Fibroblast of lung (primary cell): ENCODE measurements at places on chromosomes 3 and 15. TPM values are rescaled to one million over a fixed set of nuclear protein-coding genes. Genes with fewer than 3 reads are reported as not detected.

DNA sequence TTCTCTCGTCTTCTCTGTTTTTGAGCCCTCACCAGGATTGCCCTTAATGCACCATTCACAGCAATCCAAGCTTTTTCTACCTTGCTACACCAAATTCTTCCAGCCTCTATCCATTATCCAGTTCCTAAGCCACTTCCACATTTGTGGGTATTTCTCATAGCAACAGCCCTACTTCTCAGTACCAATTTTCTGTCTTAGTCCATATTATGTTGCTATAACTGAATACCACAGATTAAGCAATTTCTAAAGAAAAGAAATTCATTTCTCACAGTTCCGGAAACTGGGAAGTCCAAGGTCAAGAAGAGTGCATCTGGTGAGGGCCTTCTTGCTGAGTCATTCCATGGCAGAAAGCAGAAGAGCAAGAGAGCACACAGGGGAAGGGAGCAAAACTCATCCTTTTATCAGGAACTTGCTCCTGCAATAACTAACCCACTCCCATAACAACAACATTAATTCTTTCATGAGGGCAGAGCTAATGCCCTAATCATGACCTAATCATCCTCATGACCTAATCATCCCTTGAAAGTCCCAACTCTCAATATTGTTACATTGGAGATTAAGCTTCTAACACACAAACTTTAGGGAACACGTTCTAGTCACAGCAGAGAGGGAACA lies 9.7 kb upstream of the EIF1B start:
- H3K4me3 ChIP-seq: no peak overlapping the region
- DNase-seq: peak; percentile 76
- peaks cover 6% of the 10 kb centered on the region for H3K4me1 ChIP-seq
- no peaks in the 10 kb centered on the region for H3K36me3 ChIP-seq
- H3K27ac ChIP-seq: peak overlapping the region; percentile 63

DNA sequence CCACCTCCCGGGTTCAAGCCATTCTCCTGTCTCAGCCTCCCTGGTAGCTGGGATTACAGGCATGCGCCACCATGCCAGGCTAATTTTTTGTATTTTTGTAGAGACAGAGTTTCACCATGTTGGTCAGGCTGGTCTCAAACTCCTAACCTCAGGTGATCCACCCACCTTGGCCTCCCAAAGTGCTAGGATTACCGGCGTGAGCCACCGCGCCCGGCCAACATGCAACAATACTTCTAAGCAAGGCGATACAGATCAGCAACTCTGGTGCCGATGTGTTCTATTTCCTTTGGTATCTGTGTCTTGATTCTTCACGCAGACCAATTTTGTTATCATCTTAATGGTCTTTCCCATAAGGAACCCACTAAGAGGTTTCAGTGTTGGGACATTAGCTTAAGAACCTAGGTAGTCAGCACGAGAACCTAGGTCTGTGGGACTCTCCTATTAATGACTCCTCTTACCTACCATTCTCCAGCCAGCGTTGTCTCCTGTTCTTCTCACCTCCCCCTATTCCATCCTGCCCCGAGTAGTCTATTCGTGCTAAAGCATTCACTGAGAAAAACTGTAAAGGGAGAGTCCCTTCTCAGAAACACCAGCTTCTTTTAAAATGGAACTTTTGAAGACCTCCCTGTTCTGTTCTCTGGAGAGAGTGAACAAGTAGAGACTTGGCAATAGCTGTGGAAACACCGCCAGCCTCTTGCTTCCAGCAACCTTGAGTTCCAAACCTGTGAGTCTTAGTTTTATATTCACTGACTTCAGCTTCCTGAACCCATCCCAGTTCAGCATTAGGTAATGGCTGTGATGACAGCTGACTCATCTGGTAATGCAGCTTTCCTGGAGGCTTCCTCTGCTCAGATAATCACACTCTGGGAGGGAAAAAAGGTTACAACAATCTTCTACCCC lies 61.2 kb downstream of the TSC22D2 start:
- no peaks in the 10 kb centered on the region for H3K36me3 ChIP-seq

DNA sequence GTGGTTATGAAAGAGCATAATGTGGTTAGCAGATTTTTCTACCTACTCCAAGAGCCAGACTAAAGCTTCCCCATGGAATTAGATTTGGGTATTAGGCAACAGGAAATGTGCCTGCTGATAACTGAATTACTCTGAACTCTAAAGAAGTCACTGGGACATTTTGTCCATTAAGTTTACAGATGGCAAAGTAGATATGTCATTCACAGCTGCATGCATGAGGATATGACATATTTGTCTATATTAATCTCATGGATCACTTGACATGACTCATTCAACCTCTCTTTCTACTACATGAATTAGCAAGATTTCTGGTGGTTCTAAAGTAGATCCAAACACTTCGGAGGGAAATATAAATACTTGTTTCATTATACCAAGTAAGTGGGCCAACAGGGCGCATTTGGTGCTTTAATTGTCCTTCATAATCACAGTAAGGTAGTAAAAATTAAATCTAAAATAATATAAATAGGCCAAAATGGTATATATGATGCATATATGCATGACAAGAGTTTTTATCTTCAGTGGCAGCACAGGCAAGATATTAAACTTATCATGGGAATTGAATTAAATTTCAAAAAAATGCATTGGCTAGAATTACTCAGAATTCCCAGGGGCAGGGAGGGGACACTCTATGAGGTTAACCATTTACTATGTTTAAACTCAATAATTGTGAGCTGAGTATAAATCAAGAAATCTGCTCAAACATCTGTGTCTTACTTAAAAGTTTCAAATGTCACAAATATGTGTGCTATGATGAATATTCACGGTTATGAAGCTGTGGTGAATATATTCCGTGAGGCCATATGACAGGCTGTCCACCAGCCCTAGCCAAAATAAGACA lies 365.3 kb upstream of the KCNMB2 start:
- peak; percentile 95 for DNase-seq
- no peak overlapping the region for H3K27ac ChIP-seq
- H3K27me3 ChIP-seq: no peaks in the 10 kb centered on the region
- peaks cover 2% of the 10 kb centered on the region for H3K4me1 ChIP-seq
- H3K36me3 ChIP-seq: no peaks in the 10 kb centered on the region
- H3K4me3 ChIP-seq: no peak overlapping the region

DNA sequence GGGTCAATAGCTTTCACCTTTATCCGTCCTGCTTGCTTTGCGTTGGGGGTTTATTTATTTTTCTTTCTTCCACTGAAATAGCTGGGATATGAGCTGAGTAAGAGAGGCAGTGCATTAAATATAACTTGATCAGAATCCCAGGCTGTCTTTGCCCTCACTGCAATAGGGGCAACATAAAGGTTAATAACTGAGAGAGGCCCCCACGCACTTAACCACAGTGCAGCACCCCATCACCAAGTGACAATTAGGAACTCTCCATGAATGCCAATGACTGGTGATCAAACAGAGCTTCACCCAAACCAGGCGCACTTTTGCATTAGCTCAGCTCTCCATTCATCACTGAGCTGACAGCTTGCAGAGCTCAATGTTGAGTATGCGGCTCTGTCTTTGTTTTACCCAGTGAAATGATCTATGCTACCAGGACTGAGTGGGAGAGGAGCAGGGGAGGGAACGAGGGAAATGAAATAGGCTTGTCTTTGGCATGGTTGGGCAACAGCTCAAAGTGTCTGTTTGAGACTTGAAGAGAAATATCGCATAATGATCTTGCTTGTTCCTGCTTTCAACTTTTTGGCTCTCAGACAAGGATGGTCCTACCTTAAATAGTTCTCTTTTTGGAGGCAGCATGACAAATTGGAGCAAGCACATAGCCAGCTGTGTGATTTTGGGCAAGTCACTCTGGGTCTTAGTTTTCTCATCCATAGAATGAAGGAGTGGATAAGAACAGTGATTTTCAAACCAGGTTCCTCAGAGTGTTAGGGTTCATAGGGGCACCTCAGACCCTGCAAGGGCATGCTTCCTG lies 14.5 kb upstream of the GLCE start:
- H3K27ac ChIP-seq: no peak overlapping the region
- peaks cover 2% of the 10 kb centered on the region for H3K4me1 ChIP-seq
- peak; percentile 47 for DNase-seq
- H3K27me3 ChIP-seq: peaks cover 18% of the 10 kb centered on the region
- H3K36me3 ChIP-seq: no peaks in the 10 kb centered on the region
- no peak overlapping the region for H3K4me3 ChIP-seq

DNA sequence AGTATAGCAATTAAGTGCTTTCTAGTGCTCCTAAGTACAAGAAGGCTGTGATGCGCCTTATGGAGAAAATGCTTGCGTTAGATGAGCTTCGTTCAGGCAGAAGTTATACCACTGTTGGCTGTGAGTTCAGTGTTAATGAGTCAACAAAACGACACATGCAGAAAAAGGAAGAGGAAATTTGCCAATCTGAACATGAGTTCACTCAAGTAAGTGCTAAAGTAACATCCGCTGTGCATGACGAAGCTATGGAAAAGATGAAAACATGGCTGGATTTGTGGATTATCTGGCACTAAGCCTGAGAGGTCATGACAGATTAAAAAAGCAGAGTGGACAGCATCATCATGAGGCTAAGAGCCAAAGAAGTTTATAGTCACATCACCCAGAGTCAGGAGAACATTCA lies 36.9 kb downstream of the SH3BP5 start:
- DNase-seq: peak; percentile 96
- no peaks in the 10 kb centered on the region for H3K27me3 ChIP-seq
- no peaks in the 10 kb centered on the region for H3K4me1 ChIP-seq
- no peak overlapping the region for H3K4me3 ChIP-seq
- H3K36me3 ChIP-seq: no peaks in the 10 kb centered on the region

- no peak overlapping the region for H3K27ac ChIP-seq
- no peak for DNase-seq
- H3K36me3 ChIP-seq: peaks cover 3% of the 10 kb centered on the region
- no peak overlapping the region for H3K4me3 ChIP-seq
- no peaks in the 10 kb centered on the region for H3K27me3 ChIP-seq
- H3K4me1 ChIP-seq: no peaks in the 10 kb centered on the region
These were observed 22.7 kb downstream of the NIPA2 start for GRCh38 chr15:22861161-22861560.

- no peaks in the 10 kb centered on the region for H3K4me1 ChIP-seq
- H3K36me3 ChIP-seq: no peaks in the 10 kb centered on the region
- H3K27ac ChIP-seq: no peak overlapping the region
- no peak for DNase-seq
- no peaks in the 10 kb centered on the region for H3K27me3 ChIP-seq
These were observed 534.5 kb upstream of the KCNMB2 start for GRCh38 chr3:178001670-178002101.

The UROC1 gene
- not detected in 2 replicates for total RNA-seq

The FBXO40 gene
- total RNA-seq: not detected in 2 replicates

The FETUB gene
- not detected in 2 replicates for total RNA-seq

The GMNC gene
- under 0.01 and 0.50 TPM in 2 replicates for total RNA-seq

The ARL8B gene
- total RNA-seq: 56.0 and 74.8 TPM in 2 replicates

The GOLGA8K gene
- total RNA-seq: under 0.01 and 0.17 TPM in 2 replicates

The ARPIN gene
- 13.2 and 13.9 TPM in 2 replicates for total RNA-seq
